OCI-M1 (cell line): ENCODE measurements at places on chromosomes 1 and 21.

- DNase-seq, result no peak
Observed at GRCh38 chr1:45455162-45455561, 35.8 kb downstream of the TESK2 start.

- DNase-seq, result no peak
Observed at GRCh38 chr1:182766881-182767645, 22.5 kb upstream of the NPL start.

GRCh38 chr1:30847358-30847972 is 61.1 kb downstream of the SDC3 start:
- no peak for DNase-seq

DNA sequence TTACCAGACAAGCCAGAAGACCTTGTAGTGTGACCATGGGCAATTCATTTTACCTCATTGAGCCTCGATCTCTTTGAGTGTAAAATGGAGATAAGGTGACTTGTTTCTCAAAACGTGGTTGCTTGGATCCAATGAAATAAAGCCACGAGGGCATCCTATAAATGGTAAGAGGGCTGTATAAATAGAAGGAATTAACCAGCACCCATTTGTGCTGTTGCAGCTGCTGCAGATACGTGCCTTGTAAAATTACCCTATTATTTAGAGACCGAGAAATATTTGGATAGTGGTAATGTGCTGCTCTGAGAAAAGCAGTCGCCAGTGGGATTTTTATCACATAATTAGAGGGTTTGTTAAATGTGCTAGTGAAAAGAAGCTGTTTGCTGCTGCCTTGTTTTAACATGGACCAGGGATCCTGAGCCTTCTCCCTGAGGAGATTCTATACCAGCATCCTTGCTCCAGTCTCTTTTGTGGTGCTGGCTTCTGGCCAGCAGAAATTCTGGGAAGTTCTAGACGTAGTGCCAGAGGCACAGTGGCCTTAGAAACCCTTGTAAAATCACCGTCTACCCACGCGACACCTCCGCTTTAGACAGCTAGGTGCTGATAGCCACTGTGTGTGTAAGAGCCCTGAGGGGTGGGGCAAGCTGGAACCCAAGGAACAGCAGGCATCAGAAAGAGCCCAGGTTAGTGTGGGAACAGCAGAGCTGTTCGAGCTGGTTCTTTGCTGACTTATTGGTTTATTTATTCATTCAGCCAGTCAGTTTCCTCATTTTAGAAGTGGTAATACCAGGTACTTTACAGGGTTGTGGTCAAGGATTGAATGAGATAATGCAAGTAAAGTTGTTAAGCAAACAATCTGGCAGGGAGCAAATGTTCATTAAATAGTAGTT is 137.5 kb downstream of the NOS1AP start:
- DNase-seq, result peak; percentile 14
